NCI-H2081 treated with DMSO at 0.1 percent for 48 hours (cell line): ENCODE measurements at places on chromosomes 4 and X.

DNA sequence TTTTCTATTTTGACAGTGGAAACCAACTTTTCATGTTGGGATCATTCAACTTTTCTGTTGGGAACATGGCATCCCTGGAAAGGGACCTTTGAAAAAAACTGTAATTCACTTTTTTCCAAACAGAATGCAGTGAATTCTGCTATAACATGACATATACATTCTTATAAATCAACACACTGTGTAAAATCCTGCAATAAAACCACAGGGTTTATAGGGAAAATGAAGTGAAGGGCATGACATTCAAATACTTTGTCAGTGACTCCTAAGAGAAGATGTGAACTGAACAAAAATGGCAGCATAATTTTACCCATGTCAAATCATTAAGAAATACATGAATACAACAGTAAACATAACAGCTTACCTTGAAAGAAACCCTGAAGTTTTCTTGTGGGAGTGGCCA lies 264.5 kb upstream of the ANKRD50 start:
- DNase-seq, result no peak

GRCh38 chrX:33923262-33923661 lies 208.9 kb downstream of the FAM47A start:
- no peak for DNase-seq

DNA sequence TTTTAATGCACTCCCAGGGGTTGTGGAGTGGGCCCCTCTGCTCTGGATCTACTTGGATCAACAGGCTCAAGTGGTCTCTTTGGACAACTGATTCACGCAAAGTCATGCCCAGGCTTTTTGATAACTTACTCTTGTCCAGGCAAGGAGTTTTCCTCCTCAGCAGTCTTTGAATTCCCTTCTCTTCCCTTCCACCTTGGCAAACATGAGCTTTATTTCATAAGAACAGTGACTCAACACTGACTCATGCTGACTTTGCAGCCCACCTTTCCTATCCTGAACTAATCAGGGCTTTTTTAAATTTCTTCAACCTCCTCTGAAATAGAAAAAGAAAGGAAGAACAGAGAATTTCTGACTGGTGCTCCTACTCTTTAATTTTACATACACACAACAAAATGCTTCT lies 132.1 kb upstream of the LDB2 start:
- no peak for DNase-seq

- DNase-seq, result no peak
These were observed 17.3 kb upstream of the CWH43 start for GRCh38 chr4:48968814-48969213.

- no peak for DNase-seq
These were observed 9.0 kb downstream of the DOCK11 start for GRCh38 chrX:118504581-118504980.

DNA sequence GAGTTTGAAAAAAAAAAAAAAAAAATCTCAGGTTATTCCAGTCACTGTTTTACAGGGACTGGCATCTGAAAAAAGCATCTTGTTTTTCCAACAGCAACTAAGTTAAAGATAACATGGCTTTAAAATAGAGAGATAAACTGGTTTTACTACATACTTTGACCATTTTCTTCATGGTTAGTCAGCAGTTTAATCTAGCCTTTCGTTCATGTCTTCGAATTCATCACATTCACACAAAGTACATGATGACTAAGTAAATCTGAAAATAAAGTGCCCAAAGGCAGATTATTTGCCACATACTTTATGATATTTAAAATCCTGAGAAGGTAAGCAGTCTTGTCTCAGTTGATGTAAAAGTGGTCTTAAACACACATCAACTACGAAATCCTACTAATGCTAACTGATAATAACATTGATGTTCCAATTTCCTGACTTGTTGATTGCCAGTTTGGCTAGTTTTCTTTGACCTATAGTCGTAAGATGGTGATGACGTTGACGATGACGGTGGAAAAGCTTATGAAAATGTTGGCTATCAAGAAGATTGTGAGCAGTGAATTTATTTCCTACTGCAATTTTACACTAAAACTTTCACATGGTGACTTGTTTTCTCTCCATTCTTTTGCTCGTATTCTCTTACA lies 540.5 kb upstream of the BOD1L1 start:
- no peak for DNase-seq

GRCh38 chrX:13257223-13258051 lies 62.4 kb downstream of the ATXN3L start:
- no peak for DNase-seq

DNA sequence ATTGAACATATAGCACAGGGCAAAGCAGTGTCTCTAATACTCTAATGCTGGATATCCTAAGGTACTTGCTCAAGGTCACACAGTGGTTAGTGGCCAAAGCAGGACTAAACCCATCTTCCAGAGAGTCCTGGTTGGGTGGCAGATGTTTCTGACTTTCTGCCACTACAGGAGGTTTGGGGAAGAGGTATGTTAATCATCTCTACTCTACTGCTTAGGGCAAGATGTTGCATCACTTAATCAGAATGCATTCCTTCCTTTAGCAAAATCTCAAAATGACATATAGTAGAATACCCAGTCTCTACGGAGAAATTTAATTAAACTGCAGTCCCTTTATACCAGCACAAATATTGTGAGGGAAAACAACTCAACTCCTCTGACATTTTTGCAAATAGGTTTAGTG lies 190.7 kb upstream of the FAM241A start:
- no peak for DNase-seq
